Tongue (tissue), 3 donors: ENCODE measurements at places on chromosomes 6 and 20. TPM values are rescaled to one million over a fixed set of nuclear protein-coding genes. Genes with fewer than 3 reads are reported as not detected.

Gene LTA
- not detected for total RNA-seq

Gene SLC24A3
- total RNA-seq = 33.5 TPM

Gene COL9A1
- 4.2 TPM for total RNA-seq

Gene RAD21L1
- total RNA-seq = not detected

Gene DDO
- total RNA-seq = 6.6 TPM

Gene MOG
- total RNA-seq = not detected

Gene PRDM13
- total RNA-seq = not detected

Gene EGFL8
- 31.3 TPM for total RNA-seq

Gene UNC5CL
- total RNA-seq = 3.0 TPM

- no peak for DNase-seq
These were observed 149.5 kb upstream of the SULF2 start for GRCh38 chr20:47934761-47935160.

DNA sequence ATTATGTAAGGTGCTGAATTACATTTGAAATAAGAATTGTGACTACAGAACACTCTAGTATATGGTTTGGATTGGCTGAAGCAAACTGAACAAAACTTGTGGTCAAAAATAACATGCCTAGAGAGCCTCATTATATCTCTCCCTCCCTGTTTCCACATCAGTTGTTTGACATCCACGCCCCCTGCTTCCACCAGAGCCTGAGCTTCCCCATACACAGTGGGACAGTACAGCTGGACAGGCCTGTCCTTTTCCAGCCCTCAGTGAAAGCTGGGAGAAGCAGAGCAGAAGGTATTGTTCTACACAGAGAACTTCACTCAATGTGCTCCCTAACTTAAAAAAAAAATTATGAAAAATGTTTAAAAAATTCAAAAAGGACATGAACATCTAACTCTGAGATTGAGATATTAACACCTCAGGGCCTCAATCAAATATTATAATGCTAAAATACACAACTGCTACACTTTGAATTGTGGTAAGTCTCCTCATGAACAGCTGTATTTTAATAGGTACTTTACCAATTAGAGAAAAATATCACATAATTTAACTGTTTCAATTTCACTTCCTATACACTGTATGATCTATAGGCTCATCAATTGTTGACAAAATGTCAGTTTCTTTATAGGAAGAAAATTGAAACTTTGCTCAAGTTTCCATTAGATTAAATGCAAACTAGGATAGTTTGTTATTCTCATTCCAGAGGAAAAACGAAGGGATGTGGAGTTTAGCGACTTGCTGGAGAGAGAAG, 44.9 kb upstream of the SCML4 start:
- no peak for DNase-seq

DNA sequence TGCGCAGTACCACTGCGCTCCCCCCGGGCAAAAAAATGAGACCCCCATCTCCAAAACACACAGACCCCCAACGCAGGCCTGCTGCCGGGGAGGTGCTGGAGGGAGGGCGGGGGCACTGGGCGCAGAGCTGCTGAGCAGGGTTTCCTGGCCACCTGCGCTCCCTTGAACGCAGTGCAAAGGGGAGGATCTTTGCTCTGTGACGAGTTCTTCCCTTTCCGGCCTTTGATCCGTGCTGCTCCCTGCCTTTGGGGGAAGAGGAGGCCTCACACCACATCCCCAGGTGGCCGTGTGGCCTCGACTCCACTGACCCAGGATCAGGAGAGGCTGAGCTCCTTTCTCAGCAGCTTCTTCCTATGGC, 8.9 kb upstream of the COL20A1 start:
- no peak for DNase-seq

- DNase-seq = no peak
These were observed 220.0 kb downstream of the QKI start for GRCh38 chr6:163634211-163635171.

GRCh38 chr6:47071681-47072080, 29.5 kb upstream of the ADGRF1 start:
- no peak for DNase-seq

DNA sequence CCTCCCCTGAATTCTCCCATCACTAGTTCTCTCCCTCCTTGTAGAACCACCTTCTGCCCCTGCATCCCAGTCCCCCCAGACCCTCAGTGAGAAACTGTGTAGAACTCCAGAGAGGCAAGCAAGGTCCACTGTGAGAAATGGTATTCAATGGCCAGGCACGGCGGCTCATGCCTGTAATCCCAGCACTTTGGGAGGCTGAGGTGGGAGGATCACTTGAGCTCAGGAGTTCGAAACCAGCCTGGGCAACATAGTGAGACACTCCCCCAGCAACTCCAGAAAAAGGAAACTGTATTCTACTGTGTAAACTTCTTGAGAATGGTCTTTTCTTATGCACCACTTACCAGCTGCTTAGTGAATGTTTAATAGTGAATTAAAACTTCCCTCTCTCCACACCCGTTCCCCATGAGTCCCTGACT, 8.2 kb upstream of the CD83 start:
- no peak for DNase-seq

GRCh38 chr20:51404297-51405060, 138.0 kb downstream of the NFATC2 start:
- DNase-seq = no peak

- peak; percentile 65 for DNase-seq
These were observed 38.0 kb downstream of the TMEM170B start for GRCh38 chr6:11575408-11576033.

- DNase-seq = no peak
These were observed 95.4 kb downstream of the ANKS1A start for GRCh38 chr6:34984416-34984815.

DNA sequence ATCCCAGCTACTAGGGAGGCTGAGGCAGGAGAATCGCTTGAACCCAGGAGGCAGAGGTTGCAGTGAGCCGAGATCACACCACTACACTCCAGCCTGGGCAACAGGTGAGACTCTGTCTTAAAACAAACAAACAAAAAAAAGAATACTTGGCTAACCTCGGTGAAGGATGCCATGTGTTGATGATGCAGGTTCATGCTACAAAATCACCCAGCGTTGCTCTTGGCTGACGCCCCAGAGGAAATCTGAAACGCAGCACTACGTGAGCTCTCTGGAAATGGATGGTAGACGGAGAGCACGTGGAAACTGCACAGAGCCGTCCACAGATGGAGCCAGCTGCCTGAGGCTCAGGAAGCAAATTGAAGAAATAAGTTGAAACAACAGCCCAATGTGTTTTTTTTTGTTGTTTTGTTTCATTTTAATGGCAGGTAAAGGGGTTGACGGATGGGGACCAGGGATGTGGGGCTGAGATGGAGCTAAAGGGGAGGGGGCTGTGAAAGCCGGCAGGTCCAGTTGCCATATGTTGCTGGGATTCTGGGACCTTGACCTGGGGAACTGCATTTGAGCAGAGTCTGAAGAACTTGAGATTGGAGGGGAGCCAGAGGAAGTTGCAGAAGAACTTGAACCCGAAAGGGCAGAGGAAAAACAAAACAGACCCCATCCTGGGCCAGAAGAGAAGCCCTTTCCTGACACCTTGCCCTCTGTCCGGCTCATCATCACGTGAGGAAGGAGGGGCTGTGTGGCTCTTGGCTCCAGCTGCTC, 12.8 kb upstream of the MANBAL start:
- DNase-seq = peak; percentile 93

DNA sequence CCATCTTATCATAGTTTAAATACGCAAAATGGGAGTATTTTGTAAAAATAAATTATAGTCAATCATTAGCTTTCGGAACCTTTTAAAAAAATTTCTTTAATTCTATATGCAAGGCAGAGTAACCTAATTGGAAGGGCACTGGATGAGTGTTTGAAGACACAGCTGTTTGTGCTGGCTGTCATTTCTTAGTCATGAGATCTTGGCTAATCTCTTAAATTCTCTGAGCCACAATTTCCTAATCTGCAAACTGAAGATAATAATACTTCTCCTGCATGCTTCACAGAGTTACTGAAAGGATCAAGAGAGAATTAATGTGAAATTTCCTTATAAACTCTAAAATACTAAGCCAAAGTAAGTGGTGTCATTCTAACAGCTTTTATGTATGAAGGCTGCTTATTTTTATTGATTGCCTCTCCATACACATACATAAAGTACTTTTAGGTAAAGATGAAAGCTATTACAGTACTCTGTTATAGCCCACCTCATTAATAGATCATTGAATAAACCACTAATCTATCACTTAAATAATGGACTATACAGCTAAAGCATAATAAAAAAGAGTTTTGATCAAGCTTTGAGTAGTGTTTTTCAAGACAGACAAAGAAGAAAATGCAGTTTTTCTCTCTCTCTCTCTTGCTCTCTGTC, 383.7 kb upstream of the IRAK1BP1 start:
- DNase-seq = no peak

DNA sequence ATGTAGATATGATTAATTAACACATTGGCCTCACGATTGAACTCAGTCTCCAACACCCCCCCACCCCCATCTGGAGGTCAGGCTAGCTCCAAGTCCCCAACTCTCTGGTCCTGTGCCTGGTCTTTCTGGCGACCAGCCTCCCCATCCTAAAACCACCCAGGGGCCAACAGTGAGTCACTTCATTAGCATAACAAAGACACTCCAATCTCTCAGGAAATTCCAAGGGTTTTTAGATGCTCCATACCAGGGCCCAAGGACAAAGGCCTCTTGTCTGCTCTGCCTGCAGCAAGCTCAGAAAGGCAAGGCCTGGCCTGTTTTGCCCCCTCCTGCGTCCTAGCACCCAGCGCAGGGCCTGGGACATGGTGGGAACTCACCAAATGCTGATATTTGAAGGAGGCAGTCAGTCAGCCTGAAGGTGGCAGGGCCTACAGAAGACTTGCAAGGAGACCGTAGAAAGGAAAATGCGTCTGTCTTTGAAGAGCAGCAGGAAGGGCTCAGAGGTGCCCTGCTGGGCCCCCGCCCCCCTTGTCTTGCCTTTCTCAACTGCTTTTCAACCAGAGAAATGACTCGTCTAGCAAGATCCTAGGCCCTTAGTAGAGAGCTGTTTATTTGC, 184.7 kb downstream of the CDH4 start:
- peak; percentile 33 for DNase-seq

DNA sequence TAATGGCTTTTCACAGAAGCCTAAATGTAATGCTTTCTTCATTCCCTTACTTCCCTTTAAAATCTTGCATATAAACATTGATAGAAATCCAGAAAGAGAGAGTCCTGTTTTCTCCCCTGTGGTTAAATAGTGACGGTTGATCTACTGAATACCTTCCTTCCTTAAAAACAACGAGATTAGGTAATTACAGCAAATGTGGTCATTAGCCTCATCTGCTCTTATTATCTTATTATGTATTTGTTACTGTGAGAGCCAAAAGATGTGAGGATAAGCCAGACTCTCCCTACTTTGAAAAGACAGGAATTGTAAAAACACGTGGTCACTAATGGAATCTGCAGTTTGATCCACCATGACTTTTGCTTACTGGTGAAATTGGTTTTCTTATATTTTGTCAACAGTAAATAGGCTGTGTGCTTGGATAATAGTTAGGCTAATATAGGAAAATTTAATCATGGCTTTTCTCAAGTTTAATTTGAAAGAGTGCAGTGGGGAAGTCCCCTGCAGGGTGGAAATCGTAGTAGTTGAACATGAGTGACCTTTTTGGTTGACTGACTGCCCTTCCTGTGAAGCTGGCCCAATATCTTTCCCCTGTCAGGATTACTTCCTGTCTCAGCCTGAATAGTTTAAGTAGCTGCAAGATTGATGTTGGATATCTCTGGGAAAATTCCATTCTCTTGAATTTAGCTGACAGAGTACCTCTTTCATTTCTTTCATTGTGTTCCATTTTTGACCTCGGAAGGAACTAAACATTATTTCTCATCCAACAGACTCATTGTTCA, 62.8 kb downstream of the JARID2 start:
- DNase-seq = no peak

DNA sequence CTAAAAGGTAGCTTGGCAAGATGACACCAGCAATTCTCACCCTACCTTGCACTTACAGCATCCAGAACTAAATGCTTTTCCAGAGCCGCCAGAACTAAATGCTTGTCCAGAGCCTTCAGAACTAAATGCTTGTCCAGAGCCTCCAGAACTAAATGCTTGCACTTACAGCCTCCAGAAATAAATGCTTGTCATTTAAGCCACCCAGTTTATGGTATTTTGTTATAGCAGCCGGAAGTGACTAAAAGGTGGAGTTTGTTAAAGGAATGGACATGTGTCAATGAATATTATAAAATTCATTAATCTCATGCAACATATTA, 133.5 kb downstream of the GPX5 start:
- DNase-seq = no peak

- DNase-seq = no peak
These were observed 16.6 kb upstream of the TXLNB start for GRCh38 chr6:139308286-139308916.

GRCh38 chr6:126383203-126383602, 43.3 kb downstream of the CENPW start:
- no peak for DNase-seq

DNA sequence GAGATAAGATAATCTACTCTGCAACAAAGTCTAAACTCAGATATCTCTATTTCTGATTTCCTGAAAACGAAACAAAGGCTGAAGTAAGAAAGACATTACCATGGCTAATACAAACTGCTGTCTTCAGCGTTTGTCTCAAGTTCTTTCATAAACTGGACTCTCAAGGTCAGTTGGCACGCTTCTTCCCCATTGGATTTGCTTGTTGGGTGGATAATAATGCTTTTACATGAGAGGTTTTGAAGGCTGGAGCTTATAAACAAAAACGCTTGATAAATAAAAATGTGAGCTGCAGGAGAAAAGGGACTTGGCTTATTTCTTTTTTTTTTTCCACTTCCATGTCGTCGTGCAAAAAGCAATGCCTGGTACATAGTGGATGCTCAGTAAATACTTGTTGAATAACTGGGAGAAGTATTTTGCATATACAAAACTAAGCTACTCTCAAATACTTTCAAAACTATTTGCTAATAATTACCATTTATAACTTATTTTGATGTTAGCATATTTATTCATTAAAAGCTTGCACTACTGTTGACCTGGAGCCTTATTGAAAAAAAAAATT, 65.7 kb upstream of the EEF1A1 start:
- no peak for DNase-seq

DNA sequence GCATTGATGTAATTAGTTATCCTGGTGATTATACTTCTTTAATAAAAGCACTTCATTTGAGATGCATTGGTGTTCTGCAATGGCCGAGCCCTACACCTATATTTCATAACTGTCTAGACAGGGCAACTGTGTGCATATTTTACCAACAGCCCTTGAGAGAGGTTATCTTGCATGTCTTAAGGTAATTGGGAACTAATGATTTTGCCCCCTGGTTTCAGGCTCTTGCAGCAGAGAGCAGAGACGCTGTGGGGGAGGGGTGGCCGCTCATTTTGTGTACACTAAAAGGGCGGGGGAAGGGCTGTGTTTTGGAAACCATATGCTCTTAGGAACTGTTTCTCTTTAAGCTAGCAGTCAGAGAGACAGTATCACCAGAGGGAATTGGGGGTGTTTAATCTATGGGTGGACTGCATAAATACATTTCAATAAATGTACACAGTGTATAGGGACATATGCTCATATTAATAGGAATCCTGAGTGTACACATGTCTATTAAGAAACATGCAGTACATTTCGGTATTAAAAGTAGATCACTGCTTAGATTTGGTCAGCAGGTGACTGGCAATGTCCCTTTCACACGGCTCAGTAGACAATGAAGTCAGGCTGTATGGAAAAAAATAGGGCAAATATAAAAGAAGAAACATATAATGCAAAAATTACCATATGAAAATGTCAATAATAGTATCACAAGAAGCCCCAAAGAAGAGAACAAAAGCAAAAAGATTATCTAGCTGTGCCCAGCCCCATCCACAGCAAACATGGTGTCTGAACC, 402.9 kb upstream of the CITED2 start:
- no peak for DNase-seq
